ENCODE measurements at places on chromosomes 7 and 10.

GRCh38 chr7:129435414-129435829, 1.2 kb downstream of the STRIP2 start:
- DNase-seq: no peak

DNA sequence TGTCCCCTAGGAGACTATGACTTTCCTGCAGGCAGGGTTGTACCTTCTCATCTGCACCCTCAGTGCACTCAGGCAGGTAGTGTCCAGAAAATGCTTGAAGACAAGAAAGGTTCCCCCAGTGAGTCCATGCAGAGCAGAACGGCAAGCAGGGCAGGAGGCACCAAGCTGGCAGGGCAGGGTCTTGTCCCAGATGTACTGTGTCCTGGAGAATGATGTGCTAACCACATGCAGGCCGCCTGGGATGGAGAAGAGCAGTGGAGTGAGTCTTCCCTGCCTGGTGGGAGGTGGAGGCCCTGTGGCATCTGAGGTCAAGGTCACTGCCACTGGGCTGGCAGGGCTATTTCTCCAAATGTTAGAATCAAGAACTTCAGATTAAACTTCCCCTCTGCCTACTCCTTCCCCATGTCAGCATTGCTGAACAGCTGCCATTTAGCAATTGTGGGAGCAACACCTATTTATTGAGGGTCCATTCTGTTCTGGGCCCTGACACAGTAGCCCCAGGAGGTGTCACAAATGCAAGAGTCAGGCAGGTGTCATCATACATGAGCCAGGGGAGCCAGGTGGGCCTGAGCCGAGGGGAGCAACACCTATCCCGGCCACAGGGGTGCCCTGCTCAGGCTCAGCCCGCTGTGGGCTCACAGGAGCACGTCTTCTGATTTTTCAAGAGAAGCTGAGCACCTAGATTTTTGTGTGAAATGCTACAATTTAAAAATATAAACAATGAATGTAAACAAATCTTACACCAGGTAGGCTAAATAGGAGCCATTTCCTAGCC, 34.1 kb downstream of the PTPRE start:
- no peak for DNase-seq

- DNase-seq: no peak
These were observed 83.4 kb downstream of the DOCK4 start for GRCh38 chr7:112122798-112123197.

GRCh38 chr10:23535381-23535780, 96.5 kb downstream of the OTUD1 start:
- DNase-seq: no peak

- no peak for DNase-seq
These were observed 78.8 kb upstream of the ANLN start for GRCh38 chr7:36310897-36311296.

- peak; percentile 53 for DNase-seq
These were observed 17.2 kb upstream of the MNX1 start for GRCh38 chr7:157027568-157028198.

DNA sequence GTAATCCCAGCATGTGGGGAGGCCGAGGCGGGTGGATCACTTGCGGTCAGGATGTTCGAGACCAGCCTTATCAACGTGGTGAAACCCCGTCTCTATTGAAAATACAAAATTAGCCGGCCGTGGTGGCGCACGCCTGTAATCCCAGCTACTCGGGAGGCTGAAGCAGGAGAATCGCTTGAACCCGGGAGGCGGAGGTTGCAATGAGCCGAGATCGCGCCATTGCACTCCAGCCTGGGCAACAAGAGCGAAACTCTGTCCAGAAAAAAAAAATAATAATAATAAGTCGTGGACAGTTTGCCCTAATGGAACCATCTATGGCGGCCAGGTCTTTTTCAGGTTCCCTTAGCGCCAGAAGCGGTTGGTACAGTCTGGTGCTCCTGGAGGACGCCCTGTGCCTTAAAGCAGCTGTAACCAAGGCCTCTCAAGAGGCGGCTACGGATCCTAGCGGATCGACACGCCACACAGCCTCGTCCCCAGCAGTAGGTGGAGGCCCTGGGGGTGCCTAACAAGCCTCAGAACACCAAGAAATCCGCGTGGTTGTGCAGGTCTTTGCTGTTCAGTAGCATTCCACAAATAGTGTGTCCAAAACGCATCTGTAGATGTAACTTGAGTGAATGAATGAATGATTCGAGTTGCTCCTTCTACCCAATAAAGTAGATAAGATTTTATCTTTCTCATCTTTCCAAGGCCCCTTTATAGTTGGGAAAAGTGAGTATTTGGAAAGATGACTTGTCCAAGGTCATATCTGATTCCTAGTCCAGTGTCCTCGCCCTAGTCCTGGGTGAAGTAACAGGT, 982 bp downstream of the PGAM1 start:
- no peak for DNase-seq

DNA sequence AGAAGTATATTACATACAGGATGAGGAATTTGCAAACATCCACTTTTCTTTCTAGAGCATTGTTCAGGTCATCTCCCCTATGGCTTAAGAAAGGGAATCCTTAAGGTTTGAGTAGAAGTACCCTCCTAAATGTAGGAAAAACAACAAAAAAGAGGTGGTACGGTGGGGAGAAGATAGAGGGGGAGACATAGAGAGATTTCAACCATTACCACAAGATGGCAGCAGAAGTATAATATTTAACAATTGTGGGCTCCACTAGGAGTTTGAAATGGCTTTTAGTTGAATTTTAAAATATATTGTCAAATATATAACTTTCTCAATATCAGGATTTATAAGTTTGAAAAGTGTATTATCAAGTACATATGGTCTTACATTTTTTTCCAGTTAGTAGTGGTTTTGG, 72.7 kb upstream of the PRKG1 start:
- DNase-seq: peak; percentile 26

DNA sequence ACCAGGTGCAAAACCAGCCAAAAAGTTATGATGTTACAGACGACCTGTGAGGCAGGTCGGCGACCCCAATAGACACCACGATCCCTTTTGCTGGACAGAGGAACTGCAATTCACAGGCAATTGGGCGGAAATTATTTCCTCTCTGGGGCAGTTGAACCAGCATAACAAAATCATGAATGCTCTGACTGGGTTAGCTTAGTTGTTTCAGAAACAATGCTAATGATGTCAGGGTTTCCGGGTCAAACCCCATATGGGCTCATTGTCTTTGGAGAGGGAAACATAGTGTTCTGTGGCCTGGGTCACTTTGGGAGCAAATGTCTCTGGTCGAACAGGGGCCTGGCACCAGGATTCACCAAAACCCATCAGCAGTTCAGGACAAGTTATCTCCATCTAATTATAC, 669.1 kb upstream of the NRP1 start:
- no peak for DNase-seq

GRCh38 chr7:1692515-1693418, 22.7 kb downstream of the ELFN1 start:
- no peak for DNase-seq

DNA sequence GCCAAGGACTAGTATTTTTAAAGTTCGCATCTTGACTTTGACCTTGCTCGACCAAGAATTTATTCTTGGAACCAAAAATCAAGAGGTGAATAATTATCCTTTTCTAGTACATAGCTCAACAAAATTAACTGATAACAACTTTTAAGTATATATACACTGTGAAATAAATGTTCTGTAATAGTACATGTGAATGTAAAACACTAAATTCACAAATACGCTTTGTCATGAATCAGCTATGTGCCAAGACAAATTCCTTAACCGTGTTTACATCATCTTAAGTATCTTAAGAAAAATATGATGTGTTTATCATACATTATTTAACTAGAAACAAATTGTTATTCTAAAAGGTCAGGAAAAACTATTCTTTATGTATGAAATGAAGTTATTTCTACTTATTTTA, 83.3 kb downstream of the CUL2 start:
- DNase-seq: no peak

GRCh38 chr10:19572056-19572455, 244.2 kb upstream of the PLXDC2 start:
- DNase-seq: no peak

GRCh38 chr7:137006293-137006692, 137.8 kb downstream of the CHRM2 start:
- peak; percentile 58 for DNase-seq

DNA sequence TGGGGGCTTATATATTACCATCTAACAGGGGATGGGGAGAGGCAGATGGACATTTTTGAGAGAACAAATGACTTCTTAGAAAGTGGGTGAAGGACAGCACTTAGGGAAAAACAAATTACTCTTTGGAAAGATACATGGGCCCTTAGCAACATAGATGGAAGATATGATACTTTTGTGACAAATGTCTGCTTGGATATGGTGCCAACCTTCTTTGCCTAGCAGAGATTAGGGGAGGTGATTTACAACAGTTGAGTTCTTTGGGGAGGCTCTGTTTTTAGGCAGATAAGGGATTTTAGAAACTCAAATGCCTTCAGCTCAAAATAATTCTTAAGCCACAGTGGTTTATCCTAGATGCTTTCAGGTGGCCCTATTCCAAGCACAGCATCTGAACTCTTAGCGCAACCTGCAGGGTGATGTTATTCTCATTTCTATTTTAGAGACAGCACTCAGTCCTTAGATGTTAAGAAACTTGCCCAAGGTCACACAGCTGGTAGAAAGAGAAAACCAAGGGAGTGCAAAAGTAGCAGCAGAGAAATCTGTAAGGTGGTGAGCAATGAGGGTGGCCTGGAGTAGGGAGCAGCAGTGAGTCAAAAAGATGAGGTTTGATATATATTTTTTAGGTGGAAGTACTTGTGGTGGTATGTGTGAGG, 75.1 kb upstream of the KMT2E start:
- no peak for DNase-seq

DNA sequence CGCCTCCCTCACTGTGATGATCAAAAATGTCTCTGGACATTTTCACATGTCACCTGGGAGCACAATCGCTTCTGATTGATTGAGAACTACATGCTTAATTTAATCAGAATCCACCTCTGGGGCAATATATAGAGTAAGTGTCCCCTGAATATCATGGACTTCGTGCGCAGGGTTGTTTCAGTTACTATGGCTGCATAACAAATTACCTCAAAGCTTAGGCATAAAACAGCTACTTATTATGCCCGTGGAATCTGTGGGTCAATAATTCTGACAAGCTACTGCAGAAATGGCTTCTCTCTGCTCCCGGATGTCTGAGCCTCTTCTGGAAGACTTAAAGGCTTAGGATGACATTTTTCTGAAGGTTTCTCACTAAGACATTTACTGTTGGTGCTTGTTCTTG, 334.4 kb downstream of the GPR158 start:
- no peak for DNase-seq

GRCh38 chr10:61244261-61244775, 208.9 kb downstream of the TMEM26 start:
- no peak for DNase-seq

Data from M059J (cell line).